ENCODE measurements at places on chromosomes 6 and 20.

GRCh38 chr6:107750176-107750797 is 73.8 kb downstream of the SCML4 start:
- DNase-seq = no peak

DNA sequence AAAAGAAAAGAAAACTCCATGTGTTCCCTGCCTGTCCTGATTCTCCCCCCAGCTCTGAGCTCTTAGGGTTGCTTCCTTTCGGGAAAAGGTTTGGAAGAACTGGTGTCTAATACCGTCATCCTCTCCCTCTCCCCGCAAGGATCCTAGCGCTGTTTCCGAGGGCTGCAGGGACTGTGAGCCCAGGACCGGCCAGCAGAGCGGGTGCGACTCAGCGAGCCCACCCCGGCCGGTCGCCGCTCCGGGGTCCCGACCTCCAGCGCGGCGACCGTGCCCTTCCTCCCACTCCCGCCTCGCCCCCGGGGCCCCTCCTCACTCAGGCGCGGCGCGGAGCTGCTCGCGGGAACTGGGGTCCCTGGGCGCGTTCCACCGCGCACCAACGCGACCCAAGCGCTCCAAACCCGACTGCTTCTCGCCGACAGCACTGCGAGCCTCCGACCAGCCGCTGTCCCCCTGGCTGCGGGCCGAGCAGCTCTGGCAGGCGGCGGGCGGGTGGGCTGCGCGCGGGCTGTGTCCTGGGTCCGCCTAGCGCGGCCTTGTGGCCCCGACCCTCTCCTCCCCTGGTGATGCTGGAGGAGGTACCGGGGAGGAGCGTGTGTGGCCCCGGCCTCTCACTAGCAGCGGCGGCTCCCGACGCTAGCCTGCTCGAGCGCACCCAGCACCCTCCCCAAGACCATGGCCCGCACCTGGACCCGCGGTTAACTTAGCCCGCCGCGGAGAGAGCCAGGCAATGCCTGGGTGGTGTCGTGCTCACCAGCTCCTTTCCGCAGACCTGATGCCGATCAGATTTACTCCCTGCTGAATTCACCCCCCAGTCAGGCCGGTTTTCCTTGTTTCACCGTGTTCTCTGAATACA is at the start of gene PLA2G7:
Gene PLA2G7, minus strand, starts transcription at position 509 of the 853 bp plus-strand sequence. CDS start 12,484 bp downstream, outside the sequence.
- no peak for DNase-seq

GRCh38 chr6:159533568-159533967 is 159.5 kb downstream of the SOD2 start:
- no peak for DNase-seq

DNA sequence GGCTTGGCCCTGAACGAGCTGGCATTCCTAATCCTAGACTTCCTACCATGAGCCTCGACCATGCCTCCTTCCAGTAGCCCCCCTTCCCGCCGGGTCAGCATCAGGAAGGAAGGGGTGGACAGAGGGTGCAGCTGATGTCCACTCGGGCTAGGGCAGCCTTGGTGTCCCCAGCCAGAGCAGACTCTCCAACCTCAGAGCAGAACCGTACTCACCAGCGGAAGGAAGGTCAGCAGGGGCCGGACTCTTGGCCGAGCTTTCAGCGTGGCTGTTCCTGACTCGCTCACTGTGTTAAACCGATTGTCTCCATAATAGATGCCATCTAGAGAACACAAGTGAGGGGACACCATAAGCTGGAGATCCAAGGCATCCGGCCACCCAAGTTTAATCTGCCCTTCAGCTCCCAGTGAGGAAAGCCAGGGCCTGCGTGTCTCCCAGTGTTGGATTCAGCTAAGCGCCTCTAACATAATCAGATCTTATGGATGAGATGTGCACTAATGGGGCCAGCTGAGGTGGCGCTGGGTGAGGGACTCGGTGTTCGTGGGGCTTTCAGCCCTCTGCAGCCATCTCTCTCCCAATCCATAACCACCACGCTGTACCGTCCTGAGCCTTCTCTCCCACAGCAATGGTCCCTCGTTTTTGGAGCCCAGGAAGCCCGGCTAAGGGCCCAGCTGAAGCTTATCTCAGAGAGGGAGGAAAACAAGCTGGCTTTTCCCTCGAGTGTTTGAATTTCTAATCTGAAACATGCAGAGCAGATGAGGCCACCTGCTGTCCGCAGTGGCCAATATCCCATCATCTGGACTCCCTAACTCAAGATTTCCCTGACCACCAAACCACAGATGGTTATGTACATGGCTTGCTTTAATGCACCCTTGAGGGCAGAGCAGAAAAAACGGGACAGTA is 13.7 kb downstream of the C6orf132 start:
- DNase-seq = no peak

- no peak for DNase-seq
Measured at GRCh38 chr20:15597306-15597705, 975.9 kb downstream of the KIF16B start.

DNA sequence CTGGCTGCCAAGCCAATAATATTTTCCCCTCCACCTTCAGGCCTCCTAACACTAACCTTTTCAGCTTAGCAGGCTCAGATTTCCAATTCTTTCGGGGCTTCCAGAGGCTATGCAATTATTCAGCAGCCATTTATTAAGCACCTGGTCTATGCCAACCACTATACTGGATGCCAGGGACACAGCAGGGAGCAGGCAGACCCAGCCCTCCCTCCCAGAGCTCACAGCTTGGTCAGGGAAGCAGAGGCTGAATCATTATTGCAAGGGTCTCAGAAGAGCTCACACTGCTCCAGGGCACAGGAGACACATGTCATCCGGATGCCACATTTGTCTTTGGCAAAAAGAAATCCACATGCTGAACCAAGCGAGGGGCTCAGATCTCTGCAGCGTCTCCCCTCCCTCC is 1.3 kb downstream of the BPIFB1 start:
- no peak for DNase-seq

GRCh38 chr20:46895906-46896242 is 1.2 kb downstream of the EYA2 start:
- DNase-seq = no peak

DNA sequence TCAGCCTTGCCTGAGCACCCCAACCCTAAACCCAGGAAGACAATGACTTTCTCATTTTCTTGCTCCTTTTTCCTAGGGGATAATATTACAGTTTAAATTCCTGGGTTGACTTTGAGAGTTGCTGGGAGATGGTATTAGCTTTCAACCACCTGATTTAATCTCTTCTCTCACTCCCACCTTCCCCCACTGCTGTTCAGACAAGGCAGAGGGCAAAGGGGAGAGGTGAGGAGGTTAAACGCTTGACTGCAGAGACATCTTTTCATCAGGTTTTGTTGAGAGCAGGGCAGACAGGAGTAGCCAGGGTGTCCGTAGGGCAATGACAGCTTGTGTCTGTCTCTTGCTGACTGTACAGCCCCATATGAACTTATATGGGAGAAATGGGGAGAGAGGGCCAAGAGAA is 811.2 kb downstream of the MAFB start:
- DNase-seq = no peak

- no peak for DNase-seq
Measured at GRCh38 chr6:113854531-113855499, 2.3 kb upstream of the MARCKS start.

GRCh38 chr6:124254941-124255685 is 451.4 kb downstream of the NKAIN2 start:
- no peak for DNase-seq

- no peak for DNase-seq
Measured at GRCh38 chr20:53672484-53673129, 79.0 kb upstream of the ZNF217 start.

DNA sequence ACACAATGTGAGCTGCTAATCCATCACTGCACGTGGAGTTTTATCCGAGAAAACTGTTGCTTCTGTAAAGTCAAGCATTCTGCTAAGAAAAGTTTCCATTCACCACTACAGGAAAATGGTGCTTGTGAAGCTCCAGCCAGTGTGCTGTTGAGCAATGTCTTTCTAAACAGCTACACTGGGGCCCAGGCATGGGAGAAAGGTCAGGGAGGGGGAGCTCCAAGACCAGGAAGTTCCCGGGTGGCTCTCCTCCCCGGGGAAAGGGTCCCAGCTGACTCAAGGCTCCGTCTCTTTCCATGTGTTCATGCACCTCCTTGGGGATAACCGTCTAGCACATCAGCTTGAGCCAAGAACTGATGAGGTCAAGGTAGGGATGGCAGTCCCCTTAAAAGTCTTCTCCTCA is 20.5 kb downstream of the RPP40 start:
- DNase-seq = no peak

GRCh38 chr20:45153147-45153546 is 21.6 kb upstream of the PI3 start:
- no peak for DNase-seq

- DNase-seq = no peak
Measured at GRCh38 chr20:63542696-63543095, 4.9 kb downstream of the SRMS start.

- peak; percentile 99 for DNase-seq
Measured at GRCh38 chr20:1325173-1326030, 3.5 kb downstream of the SDCBP2 start.

GRCh38 chr6:169502445-169502844 is 199.4 kb downstream of the WDR27 start:
- DNase-seq = no peak

DNA sequence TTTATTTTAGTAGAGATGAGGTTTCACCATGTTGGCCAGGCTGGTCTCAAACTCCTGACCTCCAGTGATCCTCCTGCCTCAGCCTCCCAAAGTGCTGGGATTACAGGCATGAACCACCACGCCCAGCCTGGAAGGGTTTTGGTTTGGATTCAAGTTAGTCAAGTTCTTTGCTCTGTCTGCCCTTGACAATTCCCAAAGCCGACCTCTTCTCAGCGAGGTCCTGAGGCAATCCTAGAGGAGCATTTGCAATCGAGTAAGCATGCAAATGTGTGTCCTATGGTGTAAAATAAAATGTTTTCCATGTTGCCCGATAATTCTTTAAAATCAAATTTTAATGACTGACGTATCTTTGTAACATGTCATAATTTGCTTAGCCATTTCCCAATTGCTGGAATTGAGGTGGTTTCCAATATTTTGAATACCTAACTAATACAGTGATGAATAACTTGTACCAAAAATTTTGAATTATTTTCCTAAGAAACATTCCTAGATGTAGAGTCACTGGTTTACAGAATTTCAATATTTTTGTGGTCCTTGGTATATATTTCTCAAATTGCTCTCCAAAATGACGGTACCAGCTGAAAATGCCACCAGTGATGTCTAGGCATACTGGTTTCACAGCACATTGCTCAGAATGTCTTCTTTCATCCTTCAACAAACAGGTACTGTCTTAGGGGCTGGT is 38.7 kb downstream of the GTF2H5 start:
- no peak for DNase-seq

DNA sequence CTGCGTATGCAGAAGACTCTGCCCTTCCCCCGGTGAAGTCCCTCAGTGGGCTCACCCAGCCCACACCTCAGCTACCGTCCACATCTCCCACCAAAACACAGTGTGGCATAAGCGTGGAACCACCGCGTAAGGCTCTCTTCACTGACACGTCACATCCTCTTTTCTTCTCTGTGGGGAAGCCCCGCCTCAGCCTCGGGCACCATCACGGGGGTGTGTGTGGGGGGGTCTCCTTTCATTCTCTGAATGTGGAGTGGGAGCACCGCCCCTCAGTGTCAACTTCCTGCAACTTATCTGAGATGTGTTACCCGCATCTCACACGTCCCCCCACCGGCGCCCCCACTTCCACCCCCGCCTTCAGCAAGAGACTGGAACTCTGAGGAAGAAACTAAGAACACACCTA is 388.4 kb upstream of the JARID2 start:
- peak; percentile 93 for DNase-seq

GRCh38 chr20:44629542-44629941 is 22.0 kb downstream of the ADA start:
- DNase-seq = no peak

DNA sequence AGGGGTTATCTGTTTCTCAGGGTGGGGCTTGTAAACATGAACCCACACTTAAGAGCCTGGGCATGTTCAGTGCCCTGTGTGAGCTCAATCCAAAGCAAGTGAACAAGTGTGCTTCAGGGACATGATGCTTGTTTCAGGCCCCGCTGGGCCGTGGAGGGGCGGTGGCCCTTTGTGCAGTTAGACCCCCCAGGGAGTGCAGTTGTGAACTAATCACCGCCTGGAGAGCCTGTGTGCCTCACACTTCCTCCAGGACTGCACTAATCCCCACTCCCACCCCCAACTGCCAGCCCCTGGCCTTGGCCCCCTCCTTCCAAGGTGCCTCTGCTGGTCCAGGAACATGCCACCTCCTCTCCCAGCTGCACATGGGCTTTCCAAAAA is 58.1 kb downstream of the RREB1 start:
- DNase-seq = no peak

GRCh38 chr6:46048646-46049297 is 33.1 kb upstream of the CLIC5 start:
- DNase-seq = no peak

GRCh38 chr20:48618631-48619030 is 209.2 kb downstream of the PREX1 start:
- DNase-seq = no peak

DNA sequence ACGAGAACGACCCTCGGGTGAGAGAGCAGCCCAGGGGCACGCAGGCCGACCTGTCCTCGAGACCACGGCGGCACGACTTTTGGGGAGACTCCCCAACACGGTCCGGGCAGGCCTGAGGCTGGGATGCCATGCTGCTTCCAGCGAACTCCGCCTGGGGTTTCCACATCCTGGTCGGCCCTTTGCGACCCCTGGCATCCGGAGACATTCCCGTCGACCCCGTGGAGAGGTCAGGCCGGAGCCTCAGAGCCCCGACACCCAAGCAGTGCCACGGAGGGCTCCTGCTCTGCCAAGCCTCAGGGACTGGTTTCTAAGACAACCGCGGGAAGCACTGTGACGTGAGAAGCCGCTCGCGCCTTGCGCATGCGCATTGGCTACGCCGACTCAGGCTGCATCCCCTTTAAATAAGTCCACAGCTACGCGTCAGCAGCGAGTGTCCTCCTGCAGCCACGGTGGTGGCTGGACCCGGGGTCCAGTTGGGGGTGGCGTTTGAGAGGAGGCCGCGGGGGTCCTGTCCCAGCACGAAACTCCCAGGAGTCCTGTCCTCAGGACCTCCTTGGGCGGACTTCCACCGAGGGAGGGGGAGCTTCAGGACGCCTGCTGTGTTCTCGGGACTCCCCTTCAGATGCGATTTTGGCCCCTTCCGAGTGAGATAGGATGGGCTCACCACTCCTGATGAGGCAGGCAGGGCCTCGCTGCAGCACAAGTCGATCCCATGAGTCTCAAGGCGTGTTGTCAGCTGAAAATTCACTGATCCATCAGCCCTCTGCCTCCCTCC is 1089.3 kb upstream of the DEFB115 start:
- DNase-seq = no peak

DNA sequence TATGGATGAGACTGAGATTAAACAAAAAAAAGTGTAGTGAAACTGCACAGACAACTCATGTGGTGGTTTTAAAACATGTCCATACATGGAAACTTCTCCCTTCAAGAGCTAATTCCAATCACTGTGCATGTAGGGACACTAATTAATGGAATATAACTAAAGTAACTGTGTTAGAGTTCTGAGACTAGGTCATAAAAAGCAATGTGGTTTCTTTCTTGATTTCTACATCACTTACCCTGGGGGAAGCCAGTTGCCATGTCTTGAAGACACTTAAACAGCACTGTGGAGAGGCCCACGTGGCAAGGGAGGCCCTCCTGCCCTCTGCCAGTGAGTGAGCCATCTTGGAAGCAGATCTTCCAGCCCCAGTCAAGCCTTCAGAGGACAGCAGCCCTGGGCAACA is 118.2 kb upstream of the DST start:
- DNase-seq = no peak

- DNase-seq = no peak
Measured at GRCh38 chr20:17614176-17614811, 44.4 kb downstream of the DSTN start.

GRCh38 chr20:24785141-24786110 is 163.6 kb upstream of the CST7 start:
- no peak for DNase-seq

GRCh38 chr20:1830240-1830639 is 65.0 kb upstream of the SIRPA start:
- DNase-seq = no peak

GRCh38 chr6:128487055-128487454 is 33.3 kb downstream of the PTPRK start:
- DNase-seq = no peak

Measured in T-helper 2 cell (primary cell).